Mesenteric fat pad (tissue), 1 donor: ENCODE measurements at places on chromosomes 5 and 9.

- no peak for DNase-seq
These were observed 315.2 kb upstream of the DMAC1 start for GRCh38 chr9:8114826-8115225.

GRCh38 chr5:9500625-9501024 lies 45.2 kb downstream of the SEMA5A start:
- no peak for DNase-seq

GRCh38 chr9:95406121-95406520 lies 88.6 kb upstream of the FANCC start:
- no peak for DNase-seq

DNA sequence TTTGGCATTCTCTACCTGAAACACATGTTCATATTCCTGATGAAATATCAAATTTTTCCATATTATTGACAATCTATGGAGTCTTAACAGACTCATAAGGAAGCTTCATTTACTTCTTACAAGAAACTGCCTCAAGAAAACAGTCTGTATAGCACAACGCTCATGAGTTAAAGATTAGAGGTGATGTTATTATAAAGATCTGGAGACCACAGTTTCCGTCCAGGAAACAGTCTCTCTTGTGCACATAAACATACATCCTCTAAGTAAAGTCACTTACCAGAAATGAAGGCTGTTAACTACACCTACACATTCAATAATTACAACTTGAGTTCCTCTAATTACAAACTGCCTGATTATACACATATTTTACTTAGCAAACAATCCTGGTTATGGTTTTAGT lies 86.9 kb downstream of the RAPGEF6 start:
- DNase-seq = no peak

DNA sequence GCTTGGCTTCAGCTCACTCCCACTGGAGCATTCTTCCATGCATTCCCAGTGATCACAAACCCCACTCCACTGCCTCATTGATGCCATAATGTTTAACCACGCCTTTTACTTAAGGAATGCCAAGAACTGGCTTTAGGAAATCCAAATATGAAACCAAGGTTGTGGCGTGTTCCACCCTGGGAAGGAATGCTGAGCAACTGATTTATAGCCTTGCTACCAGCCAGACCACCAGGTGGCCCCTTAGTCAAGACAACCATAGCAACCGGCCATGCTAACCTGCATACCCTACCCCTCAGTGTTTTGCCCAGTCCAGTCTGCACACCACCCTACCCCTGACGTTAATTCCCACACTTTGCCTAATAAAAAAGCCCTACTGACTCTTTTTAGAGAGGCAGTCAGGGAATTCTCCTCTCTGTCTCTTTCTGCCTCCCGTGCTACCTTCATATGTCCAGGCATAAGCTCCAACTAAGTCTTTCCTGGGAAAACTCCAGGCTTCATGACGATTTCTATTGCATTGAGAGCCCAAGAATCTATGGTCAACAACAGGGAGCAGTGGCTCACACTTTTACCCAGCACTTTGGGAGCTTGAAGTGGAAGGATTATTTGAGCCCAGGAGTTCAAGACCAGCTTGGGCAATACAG lies 27.0 kb upstream of the PRRC2B start:
- no peak for DNase-seq
